ENCODE measurements at places on chromosomes 6 and 20.

- DNase-seq = no peak
These were observed 592.3 kb downstream of the PKHD1 start for GRCh38 chr6:51495096-51495495.

DNA sequence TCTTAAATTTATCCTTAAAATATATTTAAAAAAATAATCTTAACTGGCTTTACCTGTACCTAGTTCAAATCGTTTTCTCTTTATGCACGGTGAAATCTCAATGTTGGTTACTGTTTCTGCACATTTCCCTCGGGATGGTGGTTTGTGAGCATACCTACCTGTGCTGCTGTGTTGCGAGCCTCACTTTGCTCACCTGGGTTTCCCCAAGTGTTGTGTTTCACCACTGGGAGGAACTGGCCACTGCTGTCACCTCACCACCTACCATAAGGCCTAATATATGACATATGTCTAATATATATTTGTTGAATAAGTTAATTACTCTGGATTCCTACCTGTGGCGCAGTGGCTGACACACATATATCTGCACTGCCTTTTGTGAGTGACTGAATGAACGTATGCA lies 493.5 kb upstream of the FLRT3 start:
- no peak for DNase-seq

GRCh38 chr6:139029470-139030227 lies 1.1 kb downstream of the ABRACL start:
- peak; percentile 5 for DNase-seq

GRCh38 chr20:10047427-10047826 lies 12.6 kb downstream of the ANKEF1 start:
- no peak for DNase-seq

DNA sequence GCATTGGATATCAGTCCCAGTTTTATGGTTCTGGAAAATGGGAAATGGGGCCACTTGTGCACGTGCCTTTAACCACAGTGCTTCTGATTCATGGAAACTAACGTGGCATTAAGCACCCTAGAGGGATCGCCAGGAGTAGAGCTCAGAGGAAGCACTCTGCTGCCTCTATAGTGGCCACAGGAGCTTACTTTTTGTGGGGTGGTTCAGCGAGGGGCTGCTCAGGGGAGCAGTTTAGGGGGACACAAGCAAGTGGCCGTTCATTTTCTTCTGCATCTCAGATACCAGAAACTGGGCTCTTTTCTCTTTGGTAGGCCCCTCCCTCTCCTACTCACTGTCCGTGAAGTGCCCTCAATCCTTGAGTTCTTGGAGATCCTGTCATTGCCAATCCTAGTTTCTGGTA lies 28.5 kb downstream of the AGPAT4 start:
- no peak for DNase-seq

- no peak for DNase-seq
These were observed 153.7 kb downstream of the TMEM242 start for GRCh38 chr6:157169656-157170055.

DNA sequence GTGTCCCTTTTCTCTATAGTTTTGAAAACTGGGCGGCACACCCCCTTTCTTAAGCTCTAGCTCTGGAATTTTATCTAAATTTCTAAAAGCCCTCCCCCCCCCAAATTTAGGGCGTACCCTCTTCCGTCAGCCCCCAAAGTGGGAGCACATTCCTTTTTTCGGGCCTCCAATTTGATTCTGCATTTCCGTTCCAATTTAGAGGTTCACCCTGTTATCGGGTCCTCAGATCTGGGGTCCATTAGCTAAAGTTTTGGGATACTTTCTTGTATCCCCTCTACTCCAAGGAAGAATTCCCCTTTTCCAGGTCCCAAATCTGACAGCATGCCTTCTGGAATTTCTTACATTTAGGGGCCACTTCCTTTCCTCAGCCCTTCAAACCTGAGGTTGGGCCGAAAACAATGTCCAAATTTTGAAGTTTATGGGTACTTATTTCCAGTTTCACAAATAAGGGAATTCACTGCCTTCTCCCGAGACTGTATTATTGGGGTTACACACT lies 796 bp downstream of the PHF20 start:
- no peak for DNase-seq

DNA sequence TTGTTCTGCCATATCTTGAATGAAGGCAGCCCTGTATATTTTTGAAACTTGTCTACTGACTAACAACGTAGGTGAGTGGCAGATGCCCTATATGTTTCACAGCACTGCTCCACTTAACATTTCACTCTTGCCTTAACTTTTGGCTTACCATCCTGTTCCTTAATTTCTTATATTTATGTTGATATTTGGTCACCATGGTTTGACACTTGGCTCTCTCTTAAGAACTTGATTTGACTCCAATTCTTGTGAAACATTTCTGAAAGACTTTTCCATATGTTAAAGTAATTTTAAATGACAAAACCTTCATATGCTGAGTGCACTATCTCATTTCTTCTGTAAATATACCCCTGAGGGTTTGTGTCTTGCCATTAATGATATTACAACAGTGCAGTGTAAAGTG lies 434.3 kb upstream of the IMPG1 start:
- no peak for DNase-seq

DNA sequence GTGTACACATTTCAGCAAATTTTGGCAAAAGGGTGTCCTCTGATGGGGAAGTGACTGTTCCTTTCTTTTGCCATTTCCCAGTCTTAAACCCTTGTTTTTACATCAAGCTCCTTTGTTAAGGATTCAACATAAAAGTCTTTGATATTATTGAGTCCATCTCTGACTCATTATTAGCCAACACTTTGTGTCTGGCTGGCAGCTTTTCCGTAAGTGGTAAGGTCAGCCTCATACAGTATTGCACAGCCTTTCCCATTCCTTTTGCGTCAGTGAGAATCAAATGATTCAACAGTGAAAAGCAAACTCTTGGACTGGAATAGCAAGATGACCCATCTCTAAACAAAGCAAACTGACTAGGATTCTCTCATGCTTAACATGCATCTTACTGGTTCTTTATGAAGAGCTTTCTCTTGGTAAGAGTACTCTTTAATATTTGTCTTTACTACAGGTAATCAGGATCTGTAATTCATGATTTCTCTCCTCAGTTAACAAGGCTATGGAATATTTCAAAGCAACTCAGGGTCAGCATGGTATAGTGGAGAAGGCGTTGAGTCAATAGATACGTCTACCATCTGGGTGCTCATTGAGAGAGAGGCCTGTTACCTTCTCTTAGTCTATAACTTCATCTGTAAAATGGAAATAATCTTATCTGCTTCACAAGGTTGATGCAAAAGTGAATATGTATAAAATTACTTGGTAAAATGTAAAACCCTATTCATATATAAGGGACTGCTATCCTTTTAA lies 183.6 kb downstream of the PRL start:
- DNase-seq = no peak

- DNase-seq = no peak
These were observed 13.8 kb upstream of the IYD start for GRCh38 chr6:150354754-150355571.

GRCh38 chr20:4366076-4366475 lies 350.7 kb upstream of the RNF24 start:
- DNase-seq = no peak

- DNase-seq = no peak
These were observed 93.6 kb upstream of the BHLHE23 start for GRCh38 chr20:63100174-63100925.

GRCh38 chr20:16664020-16664419 lies 65.8 kb upstream of the SNRPB2 start:
- DNase-seq = no peak

GRCh38 chr20:34089655-34090345 lies 22.2 kb downstream of the EIF2S2 start:
- no peak for DNase-seq

Data from CD4-positive, alpha-beta T cell treated with Interleukin-4 for 1 hour (primary cell).